ENCODE measurements at places on chromosomes 4 and X.

DNA sequence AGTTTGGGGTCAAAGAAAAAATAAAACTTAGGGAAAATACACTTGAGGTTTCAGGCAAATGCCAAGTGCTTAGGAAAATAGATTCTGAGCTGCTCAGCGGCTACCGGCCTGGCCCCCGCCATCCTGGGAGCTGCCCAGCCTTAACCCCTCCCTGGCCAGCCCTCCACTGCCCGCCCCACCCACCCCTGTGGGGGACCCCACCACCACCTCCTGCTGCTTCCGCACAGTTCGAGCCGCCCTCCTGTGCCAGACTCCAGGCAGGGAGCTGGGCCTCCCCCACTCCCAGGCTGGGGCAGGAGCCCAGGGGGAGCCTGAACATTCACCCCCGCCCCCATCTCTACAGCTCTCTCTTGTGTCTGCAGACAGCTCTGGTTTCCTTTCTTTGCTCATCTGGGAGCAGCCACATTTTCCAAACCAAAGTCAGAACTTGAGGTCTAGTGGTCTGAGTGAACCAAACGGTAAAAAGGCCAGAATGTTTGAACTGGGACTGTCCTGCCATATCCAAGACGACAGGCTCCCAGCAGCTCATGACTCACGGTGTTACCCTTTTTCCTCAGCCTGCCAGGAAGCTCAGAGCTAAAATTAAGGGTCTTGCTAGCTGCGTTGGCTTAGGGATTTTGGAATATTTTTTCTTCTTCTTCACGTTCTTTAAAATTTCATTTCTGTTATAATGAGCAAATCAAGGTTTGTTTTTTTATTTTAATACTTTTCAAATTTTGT is 4.7 kb upstream of the FGFR3 start:
- DNase-seq = peak; percentile 30

DNA sequence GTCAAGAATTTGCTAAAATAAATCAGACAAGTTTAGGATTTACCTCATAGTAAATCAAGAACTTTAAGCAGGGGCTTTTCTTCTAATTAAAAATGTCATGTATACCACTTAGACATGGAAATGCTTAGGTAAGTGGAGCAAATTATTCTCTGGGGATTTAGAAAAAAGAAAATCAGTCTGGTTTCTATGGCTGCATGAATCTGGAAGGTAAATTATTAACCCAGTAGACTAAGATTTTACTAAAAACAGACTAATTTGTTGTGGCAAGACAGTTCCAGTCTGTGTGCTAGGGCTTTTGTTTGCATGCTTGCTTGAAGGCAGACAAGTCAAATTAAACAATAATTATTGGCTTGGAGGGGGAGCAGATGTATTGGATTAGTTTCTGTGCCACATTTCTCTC is 140.6 kb downstream of the TBL1X start:
- no peak for DNase-seq

DNA sequence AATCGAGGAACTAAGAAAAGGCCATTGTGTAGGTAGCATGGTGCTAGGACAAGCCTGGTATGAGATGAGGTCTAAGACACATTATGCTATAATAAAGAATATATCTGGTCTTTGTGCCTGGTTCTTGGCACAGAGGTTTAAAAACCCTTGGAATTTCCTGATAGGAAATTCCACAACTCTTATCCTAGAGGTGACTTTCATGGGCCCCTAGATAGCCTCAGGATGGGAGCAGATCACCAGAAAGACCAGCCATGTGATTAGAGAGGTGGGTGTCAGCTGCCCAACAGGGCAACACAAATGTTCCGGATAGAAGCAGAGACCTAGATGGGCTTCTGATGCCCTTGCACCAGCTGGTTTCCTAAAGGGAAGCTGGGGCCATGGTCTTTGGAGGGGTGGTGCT is 107.2 kb downstream of the SCD5 start:
- DNase-seq = no peak

DNA sequence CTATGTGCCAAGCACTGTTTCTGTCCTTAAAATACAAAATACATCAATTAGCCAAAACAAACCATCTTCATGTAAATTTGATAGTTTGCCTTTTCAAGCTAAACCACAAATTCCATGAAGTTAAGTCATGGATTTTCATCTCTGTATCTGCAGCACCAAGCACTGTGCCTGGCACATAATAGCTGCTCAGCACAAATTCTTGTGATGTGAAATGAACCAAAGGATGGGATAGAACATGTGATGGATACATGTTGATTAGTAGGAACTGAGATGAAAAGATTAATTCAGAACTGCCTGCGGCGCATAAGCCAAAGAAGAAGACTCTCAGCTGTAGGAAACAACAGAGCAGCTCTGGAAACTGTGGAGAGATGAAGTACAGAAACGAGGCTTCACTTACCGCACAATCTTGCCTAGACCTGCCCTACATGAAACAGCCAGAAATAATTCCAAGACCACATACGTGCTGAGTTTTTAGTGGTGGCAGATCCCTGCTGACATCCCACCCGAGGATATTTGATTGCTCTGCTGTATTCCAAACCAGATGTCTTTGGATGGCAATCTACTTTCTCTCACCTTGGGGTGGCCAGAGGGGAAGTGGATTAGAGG is 40.9 kb upstream of the DCLK2 start:
- DNase-seq = no peak

GRCh38 chr4:15153662-15154061 is 151.4 kb downstream of the CPEB2 start:
- DNase-seq = no peak

DNA sequence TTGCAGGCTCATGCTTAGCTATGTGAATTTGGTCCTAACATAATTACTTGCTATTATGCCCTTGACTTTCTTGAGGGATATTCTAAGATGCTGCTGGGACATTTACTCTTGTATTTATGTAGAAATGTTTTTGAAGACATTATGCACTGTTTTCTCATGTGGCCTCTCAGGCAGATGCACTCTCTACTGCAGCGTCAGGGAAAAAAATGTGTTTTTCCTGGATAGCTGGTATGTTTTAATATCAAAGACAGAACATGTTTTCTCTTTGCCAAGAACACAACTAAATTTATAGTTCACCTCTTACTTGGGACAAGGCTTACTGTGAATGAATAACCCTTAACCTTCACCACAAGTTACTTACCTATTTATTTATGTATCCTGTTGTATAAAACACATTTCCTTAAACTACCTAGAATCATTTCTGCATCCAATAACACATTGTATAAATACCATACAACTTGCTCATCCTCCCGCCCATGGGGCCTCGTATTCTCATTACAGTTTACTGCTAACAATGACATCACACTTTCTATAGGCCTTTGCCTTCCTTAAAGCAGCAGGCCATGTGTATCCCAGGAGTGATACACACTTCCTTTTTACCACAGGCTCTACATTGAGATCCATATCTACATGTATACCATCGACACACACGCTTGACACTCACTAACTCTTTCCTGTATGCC is 178.7 kb downstream of the SLIT2 start:
- DNase-seq = no peak

DNA sequence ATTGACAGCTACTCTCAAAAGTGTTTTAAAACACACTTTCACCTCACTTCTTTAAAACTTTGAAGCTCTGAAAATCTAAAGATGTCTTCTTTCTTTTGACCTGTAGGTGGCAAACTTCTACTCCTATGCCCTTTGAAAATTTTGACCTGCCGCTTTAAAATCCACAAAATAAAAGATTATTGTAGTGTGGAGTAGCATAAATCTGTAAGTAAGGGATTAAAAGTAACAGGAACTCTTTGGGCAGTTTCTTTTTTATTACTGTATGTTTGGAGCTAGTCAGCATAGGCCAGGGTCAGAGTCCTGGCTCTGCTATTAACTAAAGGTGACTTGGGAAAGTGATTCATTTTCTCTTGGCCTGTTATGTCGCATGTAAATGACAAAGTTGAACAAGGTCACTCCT is 25.5 kb downstream of the BBS12 start:
- peak; percentile 58 for DNase-seq

DNA sequence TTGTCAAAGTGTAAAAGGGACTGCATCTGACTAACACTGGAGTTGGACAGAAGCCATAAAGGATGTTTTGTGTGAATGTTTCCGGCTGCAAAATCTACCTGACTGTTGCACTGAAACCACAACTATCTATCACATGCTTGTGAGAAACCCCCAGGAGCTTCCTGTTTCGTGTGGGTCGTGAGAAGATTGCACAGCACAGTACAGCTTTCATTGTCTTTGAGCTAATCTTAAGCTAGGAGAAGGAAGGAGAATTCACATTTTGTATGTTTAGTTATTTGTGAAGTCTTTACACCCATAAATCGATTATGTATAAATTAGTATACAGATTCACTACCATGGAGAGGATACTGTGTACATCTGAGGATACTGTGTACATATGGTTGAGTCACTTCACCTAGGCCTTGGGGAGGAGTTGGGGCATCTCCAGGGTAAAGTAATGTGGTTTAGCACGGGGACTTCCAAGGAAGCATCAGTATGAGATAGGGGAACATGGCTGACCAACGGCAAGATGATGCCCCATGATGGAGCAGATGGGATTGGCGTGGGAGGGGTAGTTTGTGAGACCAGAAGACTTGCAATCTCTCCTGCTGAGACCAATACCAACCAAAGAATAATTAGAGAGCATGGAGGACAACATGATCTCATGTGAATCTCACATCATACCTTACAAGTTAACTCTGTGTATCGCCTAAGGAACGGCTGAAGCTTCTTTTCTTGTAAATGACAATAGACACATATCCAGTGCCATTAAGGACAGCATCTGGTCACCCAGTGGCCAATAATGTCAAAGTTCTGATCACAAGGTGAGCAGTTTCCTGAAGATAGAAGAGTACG is 43.1 kb upstream of the FAM9C start:
- DNase-seq = peak; percentile 35

GRCh38 chrX:107603429-107604159 is 24.7 kb upstream of the PRPS1 start:
- no peak for DNase-seq

DNA sequence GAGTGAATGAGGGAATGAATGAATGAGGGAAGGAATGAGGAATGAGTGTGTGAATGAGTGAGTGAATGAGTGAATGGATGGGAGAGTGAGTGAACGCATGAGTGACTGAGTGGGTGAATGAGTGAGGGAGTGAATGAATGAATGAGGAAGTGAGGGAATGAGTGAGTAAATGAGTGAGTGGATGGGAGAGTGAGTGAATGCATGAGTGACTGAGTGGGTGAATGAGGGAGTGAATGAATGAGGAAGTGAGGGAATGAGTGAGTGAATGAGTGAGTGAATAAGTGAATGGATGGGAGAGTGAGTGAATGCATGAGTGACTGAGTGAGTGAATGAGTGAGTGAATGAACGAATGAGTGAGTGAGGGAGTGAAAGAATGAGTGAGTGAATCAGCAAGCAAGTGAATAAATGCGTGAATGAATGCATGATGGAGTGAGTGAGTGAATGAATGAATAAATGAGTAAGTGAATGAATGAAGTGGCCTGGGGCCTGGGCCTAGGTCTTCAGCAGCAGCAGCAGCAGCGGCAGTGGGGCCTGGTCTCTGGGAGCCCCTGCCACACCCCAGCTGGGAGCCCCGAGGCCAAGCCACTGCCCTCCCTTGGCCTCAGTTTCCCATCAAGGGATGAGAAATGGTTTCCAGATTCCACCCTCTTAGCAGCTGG is 16.2 kb upstream of the PSAPL1 start:
- DNase-seq = no peak

- DNase-seq = no peak
Observed at GRCh38 chrX:109830704-109831206, 97.7 kb upstream of the ACSL4 start.

- no peak for DNase-seq
Observed at GRCh38 chrX:137052643-137053235, 18.9 kb upstream of the GPR101 start.
